Activated T-helper 1 cell treated with anti-CD3 and anti-CD28 coated beads, Interleukin-2, amount 50 U/mL, for 16 hours (primary cell): ENCODE measurements at places on chromosomes 6 and 20.

DNA sequence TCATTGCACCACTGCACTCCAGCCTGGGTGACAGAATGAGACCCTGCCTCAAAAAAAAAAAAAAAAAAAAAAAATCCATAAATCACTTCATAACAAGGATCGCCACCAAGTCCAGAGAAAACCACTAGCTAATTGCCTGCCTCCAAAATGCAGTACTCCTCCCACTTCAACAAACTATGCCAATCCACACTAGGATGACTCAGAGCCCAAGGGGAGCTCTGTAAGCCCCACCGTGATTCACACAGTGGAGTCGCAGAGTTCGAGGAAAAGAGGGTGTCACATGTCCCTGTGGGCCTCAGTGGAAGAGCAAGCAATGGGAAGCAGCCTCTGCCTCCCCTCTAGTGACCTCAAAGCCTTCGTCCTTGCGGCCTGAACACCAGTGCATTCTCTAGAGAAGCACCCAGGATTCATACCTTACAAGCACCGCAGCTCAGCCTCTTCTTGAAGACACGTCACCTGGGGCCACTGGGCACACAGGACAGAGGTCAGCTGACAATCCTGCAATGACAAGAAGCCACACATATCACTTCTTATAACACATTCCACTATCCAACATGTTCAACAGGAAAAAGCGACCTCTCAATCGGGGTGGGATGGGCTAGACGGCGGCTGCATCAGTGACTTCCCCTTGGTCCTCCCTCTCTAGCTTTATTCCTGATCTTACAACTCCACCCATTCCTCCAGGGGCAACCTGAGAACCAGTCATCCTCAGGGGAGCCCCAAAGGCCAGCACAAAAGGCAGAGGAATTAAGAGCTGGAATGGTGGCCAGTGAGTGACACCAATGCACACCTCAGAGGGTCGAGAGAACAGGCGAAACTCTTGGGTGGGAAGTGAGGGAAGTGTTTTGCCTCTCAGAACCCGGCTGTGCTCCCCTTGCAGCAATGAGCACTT lies 8.9 kb downstream of the SNHG17 start:
- DNase-seq: no peak

DNA sequence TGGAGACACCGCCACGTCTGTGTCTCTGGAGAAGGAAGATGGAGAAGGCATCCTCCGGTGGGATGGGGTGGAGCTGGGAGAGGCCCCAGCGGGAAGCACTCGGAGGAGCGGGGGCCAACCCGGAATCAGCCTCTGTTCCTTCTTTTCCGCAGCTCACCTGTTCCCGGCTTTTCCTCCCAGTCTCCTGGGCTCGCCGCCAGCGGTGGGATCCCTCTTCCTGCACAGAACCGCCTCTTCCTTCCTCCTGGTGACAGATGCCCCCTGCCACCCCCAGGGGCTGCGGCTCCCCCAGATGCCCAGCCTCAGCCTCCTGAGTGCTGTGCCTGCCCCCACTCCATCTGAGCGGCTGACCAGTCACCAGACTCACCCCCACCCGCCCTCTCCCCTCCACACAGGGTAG lies 23.3 kb downstream of the RAMACL start:
- DNase-seq: no peak

DNA sequence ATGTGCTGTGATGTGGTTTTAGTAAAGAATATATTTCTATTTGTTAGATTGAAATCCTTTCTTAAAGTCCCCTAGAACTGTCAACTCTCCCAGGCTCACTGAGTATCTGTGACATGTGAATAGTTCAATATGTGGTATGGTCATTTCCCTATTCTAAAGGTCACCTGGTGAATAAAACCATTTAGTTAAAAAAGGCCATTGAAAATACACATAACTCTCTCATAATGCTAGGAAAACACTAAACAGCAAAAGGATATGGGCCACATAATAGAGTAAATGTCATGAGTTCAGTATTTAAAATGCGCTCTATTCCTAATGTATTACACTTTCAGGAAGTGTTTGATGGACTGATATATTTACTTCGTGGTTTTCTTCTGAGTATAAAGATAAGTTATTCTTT lies 420.9 kb upstream of the JAG1 start:
- DNase-seq: no peak

DNA sequence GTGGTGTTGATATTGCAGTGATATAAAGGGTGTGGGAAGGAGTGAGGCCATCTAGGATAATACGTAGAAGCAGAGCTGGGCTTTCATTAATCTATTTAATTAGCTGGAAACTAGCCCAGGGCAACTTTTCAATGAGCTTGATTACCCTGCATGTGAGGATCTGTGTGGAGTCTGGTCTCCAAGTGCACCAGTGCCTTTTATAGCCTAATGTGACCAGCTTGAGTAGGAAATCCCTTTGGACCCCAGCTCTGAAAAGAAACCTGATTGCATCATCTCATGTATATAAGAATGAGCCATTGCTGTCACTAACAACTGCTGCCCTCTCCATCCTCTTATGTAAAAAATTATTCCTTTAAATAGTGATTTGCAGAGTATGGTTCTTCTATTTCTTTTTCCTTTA lies 72.6 kb downstream of the CD109 start:
- no peak for DNase-seq

DNA sequence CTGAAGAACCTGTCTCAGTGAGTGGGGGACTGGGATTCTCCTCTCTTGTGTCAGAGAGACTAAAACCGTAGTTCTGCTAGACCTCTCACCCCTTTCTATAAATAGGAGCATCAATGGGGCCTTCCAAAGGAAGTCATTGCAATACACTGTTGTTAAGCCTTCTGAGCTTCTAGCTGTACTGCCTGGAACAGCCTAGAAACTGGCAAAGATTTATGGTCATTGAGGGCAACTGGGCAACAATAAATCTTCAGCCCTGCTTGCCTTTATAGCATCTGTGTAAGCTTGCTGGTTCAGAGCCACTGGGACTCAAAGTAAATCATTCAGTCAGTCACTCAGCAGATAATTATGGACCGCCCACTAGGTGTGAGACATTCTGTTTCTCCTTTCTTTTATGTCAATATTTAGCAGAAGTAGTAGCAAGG lies 53.2 kb downstream of the PPP1R14C start:
- DNase-seq: no peak

DNA sequence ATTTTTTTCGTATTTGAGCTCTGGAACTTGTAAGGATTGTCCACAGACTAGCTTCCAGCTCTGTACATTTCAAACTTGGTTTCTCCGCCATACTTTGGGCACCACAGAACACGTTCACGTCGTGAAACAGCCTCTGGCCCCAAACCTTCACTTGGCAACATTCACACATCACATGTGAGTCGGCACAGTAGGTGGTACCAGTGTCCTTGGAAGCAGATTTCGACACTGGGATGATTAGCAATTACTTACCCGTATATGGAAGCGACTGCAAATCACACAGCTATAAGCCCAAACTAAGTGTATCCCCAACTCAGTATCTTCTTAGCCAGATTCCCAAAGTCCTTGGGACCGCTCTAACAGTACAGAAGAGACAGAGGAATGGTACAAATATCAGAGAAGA lies 60.2 kb downstream of the MAFB start:
- DNase-seq: no peak

GRCh38 chr6:139510040-139510790 lies 135.8 kb upstream of the CITED2 start:
- no peak for DNase-seq

DNA sequence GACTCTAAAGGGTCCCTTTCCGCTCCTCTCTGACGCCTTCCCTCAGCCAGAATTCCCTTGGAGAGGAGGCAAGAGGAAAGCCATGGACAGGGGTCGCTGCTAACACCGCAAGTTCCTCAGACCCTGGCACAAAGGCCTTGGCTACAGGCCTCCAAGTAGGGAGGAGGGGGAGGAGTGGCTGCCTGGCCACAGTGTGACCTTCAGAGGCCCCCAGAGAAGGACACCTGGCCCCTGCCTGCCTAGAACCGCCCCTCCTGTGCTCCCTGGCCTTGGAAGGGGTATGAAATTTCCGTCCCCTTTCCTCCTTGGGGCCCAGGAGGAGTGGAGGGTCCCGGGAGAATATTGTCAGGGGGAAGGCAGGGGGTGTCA lies 2.7 kb downstream of the VEGFA start:
- DNase-seq: no peak

DNA sequence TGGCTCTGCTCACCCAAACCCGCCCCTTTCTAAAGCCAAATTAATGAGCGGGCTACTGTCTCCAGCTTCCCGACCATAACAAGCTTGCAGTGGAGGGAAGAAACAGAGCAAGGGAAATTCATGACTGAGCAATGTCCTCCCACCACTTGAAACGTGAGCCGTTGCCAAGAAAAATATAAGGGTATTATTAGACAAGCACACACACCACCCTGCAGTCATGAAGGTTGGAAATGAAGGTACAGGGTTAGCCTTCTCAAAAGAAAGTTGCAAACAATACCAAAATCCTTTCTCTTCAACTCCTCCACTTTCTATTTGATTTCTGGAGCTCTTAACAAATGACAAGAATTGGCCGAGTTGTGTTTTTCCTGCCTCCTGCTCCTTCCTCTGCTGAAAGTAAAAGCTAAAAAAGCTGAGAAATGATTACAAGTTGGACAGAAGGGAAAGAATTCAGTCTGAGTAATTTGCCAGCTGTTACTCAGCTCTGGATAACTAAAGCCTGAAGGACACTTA lies 151.1 kb upstream of the B3GAT2 start:
- DNase-seq: no peak

DNA sequence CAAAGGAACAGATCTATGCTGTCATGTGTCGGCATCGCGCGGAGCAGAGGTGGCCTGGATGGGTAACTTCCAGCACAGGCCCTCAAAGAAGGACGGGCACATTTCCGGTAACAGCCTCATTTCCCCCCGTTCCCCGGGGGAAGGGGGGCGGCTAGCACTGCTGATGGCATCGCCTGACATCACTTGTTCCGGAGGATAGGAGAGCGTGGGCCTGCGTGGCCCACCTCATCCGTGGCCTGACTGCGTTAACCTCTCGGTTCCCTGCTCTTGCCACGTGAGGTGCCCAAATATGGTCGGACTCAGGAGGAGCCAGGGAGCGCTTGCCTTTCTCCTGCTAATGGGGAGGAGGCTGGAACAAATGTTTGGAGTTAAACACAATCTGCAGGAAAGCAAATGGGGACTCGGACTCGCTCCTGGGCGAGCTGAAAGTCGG lies at the start of gene AKAP12:
Gene AKAP12 (plus strand): TSS at position 365 of the 433 bp plus-strand sequence. CDS start 596 bp downstream, outside the sequence.
- DNase-seq: no peak

DNA sequence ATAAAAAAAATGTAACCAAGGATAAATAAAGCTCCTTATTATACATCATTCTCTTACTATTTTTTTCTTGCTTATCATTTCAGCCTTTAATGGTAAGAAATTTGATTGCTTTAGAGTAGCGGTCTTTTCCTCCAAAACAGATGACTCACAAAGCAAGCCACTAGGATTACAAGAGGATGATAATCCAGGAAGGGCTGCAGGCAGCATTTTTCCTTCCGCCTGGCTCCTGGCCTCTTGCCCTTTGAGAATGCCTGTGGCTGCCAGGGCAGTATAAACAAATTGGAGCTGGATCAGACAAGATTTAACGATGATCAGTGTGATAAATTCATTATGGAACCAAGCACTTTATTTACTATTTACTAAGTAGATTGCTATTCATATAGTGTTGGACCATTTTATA lies 9.7 kb upstream of the FBXL4 start:
- no peak for DNase-seq
